ENCODE measurements at places on chromosomes 3 and 15. TPM values are rescaled to one million over a fixed set of nuclear protein-coding genes. Genes with fewer than 3 reads are reported as not detected.

- no peak for DNase-seq
These were observed 16.7 kb downstream of the FBXO45 start for GRCh38 chr3:196585044-196585757.

TRH gene
- total RNA-seq: not detected

DNA sequence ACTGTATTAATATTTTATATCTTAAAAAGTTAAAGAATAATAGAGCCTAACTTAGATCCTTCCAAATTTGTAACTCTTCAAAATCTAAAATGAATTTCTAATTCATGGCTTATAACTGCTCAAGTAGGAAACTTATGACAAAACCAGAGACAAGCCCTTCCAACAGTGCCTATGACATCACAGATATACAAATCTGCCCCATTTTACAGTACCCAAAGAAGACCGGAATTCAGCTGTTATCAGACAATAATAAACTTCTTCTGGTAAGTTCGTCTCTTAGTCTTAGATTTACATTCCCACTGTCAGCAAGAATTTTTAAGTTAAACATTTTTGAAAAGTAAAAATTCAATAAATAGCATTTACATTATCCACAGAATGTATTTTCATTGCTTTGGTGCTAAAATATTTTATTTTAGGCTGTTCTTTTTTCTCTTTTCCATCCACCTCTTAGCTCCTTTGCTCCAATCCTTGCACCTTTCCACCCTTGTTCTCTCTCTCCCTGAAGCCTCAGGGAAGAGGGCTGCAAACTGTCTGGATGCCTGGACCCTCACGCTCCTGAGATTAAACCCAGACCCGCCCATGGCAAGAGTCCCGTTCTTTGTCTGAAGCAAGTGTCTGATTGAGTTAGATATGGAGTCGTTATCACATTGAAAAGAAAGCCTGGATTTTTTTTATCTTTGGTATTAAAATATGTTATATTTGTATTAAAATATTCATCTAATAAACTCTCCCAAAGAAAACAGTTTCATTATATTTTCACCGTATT lies 312.7 kb downstream of the ZBTB20 start:
- no peak for DNase-seq

CYP8B1 gene
- total RNA-seq: not detected

DNA sequence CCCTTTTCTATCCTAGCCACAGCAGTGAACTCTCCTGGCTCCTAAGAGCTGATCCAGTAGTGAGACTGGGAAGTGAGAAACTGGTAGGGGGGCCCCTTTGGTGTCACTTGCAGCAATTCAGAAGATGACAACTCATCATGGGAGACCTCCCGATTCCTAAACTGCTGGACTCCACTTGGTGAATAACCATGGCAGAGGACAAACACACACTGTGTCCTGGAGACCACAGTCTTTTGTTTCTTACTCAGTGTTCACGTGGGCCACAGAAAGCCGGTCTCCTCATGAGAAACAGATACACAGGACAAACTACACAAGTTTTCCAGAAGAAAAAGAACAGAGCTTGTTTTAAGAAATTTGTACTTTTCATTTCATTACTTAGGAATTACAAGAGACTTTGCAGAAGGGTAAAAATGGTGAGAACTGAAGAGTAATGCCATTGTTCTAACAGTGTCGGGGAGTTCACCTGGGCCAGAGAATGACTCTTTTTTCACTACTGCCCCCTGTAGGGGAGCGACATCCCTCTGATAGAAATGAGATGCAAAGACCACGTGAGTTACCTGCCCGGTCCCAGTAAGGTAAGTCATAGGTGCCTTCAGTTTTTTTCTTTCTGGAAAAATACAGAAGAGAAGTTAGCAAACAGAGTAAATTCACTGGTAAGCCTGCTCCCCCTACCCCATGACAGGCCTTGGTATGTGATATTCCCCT lies 38.1 kb downstream of the ST3GAL6 start:
- no peak for DNase-seq

- DNase-seq: no peak
These were observed 49.5 kb downstream of the ST6GAL1 start for GRCh38 chr3:186979852-186980251.

GCNT3 gene
- not detected for total RNA-seq

DNA sequence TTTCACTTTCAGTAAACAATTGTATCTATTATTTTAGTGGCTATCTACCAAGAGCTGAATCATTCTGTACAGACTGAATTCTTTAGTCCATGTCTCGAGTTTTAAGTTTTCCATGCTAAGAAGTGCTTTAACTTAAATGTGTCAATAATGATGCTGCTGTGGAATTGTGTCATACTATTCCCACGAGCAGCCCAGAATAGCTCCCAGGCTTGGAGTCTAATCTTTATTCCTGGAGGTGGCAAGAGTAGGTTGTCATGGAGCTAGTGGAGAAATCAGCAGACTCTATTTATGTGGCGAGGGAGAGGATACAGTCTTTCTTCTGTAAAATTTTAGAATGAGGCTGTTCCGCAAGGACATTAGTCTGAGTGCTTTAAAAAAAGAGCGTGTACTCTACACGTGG lies 207.2 kb downstream of the ROBO2 start:
- no peak for DNase-seq

- DNase-seq: peak; percentile 63
These were observed 16.4 kb downstream of the KLF13 start for GRCh38 chr15:31342781-31343626.

DNA sequence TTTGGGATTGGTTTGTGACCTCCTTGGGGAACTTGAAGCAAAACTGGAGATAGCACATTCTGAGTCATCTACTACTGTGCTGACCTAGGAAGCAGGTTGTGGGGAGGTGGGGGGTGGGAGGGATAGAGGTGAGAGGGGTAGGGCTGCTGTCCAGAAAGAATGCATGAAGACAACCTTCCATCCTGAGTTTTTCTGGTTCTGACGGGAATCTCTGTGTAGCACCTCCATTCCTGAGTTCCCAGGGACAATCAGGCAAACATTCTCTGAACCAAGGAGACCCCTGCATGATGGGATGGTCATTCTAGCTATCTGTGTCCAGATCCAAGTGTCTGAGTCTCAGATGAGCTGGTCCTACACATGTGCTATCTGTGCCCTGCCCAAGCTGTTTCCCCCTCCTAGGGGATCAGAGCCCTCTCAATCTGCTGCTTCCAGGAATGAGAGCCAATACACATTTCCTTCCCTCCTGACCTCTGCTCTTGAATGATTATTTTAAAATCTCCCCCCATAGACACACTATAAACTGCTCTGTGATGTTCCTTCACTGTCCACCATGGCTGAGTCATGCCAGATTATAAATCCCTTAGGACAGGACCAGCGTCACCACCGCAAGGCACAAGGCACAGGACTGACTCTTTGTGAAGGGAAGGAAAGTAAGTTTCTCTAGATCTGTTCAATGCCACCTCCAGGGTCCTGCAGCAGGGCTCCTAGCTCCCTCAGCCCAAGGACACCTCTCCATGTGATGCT lies 2.2 kb upstream of the CD276 start:
- DNase-seq: no peak

DNA sequence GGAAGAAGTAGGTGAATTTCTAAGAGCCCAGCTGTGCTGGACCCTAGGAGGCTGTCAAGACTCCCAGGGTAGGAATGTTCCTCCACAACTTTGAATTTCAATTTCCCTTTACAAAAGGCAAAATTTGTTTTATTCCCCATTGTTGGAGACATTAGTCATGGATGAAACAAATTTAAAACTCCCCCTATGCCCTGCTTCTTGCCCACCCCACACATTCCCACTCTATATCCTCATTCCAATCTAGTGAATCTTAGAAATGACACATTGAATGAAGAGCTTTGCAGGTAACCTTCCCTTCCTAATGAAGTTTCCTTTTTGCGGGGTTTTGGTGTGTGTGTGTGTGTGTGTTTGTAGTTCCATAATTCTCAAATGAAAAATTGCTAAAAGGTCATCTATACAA lies 72.6 kb downstream of the CCNL1 start:
- DNase-seq: no peak

DNA sequence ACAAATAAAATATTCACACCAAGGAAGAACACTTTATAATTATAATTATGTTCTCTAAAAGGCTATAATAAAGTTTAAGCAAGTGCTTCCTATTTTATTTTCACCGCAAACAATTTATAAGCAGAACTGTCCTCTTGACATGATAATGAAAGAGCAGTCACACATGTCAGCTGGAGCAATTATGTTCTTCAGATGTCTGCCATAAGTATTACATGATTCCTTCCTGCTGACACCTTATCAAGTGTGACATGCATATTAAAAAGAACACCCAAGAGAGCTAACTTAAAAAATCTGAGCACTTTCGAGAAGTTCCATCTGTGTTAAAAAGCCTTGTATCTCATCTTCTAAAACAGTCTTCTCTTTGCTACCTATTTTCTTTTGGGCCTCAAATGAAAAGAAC lies 249.5 kb downstream of the SQOR start:
- no peak for DNase-seq

- no peak for DNase-seq
These were observed 54.1 kb downstream of the ABTB1 start for GRCh38 chr3:127726894-127727293.

MOBP gene
- total RNA-seq: not detected

DNA sequence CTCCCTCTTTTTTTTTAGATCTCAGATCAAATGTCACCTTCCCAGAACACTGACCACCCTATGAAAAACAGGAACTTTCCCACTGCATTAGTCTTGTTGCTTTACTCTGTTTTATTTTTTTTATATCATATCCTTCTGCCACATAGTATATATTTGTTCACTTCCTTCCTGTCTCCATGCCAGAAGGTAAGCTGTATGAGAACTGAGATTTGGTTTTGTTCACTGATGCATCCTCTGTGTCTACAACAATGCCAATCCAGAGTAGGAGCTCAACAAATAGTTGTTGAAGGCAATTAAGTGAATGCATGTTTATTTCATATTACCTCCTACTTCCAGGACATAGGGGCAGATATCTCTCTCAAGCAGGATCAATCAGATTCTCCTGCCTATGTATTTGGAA lies 114.4 kb downstream of the TPRG1 start:
- no peak for DNase-seq

PCOLCE2 gene
- 0.38 TPM for total RNA-seq

GRCh38 chr3:128805772-128806171 lies 73.6 kb upstream of the ACAD9 start:
- DNase-seq: no peak

DNA sequence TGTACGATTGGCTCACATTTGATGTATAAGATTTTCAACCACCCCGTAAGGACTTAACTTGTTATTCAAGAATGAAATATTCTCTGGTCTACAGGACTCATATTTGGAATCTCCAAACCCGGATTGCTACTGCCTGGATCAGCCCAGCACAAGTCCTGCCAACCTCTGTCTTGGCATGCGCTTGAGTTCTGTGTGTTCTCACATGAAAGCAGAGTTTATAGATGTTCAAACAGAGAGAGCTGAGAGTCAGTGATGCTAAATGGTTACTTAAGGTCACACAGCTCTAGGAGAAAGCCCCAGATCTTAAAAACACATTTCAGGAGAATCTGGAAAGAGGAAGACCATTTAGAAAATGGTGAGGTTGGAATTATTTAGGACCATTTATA lies 268.0 kb upstream of the TBL1XR1 start:
- no peak for DNase-seq

KY gene
- total RNA-seq: not detected

NANOGP8 gene
- total RNA-seq: not detected

TMC3 gene
- total RNA-seq: not detected

OR5K2 gene
- not detected for total RNA-seq

SERPINI1 gene
- total RNA-seq: 0.76 TPM

Data from activated naive CD4-positive, alpha-beta T cell treated with anti-CD3 and anti-CD28 coated beads for 36 hours (primary cell).